ENCODE measurements at places on chromosomes 12 and 14. TPM values are rescaled to one million over a fixed set of nuclear protein-coding genes. Genes with fewer than 3 reads are reported as not detected.

KRT4 gene
- total RNA-seq = not detected

TMEM132C gene
- total RNA-seq = not detected

DIO2 gene
- total RNA-seq = 66.0 TPM

DNA sequence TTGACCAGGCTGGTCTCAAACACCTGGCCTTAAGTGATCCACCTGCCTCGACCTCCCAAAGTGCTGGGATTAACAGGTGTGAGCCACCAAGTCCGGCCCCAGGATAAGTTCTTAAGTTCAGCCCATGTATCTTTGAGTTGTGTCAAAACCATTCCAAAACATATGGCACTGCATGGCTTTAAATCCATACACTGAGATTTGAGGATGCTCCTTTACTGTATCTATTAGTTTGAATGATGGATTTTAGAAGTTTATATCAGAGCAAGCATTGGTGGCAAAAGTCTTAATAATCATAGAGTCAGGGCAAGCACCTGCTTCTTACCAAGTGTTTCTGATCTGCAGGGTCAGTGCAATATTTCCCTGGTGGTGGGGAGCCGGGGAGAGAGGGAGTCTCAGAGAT lies 6.1 kb downstream of the KRT6B start:
- no peak for DNase-seq

GRCh38 chr12:107780298-107780697 lies 5.8 kb downstream of the ASCL4 start:
- no peak for DNase-seq

BCL7A gene
- total RNA-seq = 12.2 TPM

DNA sequence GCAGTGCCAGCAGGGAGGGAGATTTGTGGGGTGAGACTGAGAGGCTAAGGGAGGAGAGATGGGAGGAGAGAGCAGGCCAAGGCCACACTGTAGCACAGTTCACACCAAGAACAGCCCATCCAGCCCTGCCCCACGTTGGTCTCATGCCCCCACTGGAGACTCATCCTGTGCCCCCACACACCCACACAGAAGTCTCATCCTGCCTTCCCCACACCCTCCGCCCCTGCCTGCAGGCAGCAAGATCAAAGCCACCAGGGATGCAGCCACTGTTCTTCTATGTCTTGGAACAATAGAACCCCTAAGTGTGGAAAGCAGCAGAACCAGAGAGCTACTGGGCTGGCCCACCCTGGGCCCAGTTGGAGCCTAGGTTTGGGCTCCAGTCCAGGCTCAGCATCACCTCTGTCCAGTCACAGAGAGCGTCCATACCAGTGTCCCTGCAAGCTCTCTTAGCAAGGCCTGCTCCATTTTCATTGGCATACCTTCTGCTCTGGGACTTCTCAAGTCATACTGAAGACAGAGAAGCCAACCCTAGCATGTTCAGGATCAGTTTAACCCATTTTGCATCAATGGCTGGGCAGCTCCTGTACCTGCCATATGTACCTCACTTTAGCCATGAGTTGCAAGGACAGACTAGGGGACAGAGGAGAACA lies 31.7 kb upstream of the HDAC7 start:
- no peak for DNase-seq

DNA sequence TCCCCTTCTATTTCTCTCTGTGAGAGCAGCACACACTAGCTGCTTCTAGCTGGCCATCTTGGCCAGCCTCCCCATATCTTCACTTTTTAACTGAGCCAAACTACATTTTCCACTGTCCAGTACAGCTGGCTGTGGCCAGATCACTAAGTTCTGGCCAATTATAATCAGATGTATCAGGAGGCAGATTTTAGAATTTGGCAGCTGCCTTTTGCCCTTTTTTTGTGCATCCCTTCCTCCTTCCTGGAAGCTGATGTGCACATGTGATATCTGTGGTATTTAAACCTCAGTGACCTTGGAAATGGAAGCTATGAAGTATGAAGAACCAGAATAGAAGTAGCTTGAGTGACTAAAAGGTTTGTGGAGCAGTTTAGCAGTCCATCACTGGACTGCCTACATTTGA lies 49.8 kb upstream of the ANO6 start:
- peak; percentile 82 for DNase-seq

ANGEL1 gene
- 6.7 TPM for total RNA-seq

- DNase-seq = no peak
Measured at GRCh38 chr12:64747695-64748094, 11.5 kb downstream of the GNS start.

AMN gene
- not detected for total RNA-seq

SYT1 gene
- 43.3 TPM for total RNA-seq

GRCh38 chr14:88477513-88478250 lies 77.1 kb downstream of the PTPN21 start:
- DNase-seq = peak; percentile 13

All from fibroblast of the aortic adventitia (primary cell).